Daoy (cell line): ENCODE measurements at places on chromosomes 12 and 14. TPM values are rescaled to one million over a fixed set of nuclear protein-coding genes. Genes with fewer than 3 reads are reported as not detected.

The ATXN3 gene
- total RNA-seq: 40.4 and 56.3 TPM in 2 replicates

The CCND2 gene
- 44.1 and 49.5 TPM in 2 replicates for total RNA-seq

DNA sequence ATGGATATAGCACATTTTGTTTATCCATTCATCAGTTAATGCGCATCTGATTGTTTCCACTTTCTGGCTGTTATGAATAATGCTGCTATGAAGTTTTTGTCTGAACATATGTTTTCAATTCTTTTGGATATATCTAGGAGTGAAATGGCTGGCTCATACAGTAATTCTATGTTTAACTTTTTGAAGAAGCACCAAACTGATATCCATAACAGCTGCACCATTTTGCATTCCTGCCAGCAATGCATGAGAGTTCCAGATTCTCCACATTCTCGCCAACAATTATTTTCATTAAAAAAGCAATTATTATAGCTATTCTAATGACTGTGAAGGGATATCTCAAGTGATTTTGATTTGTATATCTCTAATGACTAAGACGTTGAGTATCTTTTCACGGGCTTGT lies 89.9 kb upstream of the PPP4R3A start:
- no peak for DNase-seq

DNA sequence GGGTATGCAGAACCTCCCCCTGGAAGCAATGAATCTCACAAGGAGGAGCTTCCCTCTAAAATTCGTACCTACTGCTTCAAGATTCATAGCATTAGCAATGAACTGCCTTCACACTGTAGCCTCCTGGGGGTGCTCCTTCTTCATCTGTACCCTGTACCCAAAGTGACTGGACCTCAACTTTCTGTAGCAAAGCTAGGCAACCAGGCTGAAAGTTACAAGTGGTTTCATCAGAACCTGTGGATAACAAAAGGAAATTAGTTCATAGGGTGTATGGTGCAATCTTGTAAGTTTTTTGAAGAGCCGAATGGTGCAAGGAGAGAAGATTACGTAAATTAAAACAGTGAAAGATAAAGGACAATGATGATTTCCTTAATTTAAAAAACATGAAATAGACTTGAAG lies 1541.7 kb upstream of the FLRT2 start:
- DNase-seq: no peak

DNA sequence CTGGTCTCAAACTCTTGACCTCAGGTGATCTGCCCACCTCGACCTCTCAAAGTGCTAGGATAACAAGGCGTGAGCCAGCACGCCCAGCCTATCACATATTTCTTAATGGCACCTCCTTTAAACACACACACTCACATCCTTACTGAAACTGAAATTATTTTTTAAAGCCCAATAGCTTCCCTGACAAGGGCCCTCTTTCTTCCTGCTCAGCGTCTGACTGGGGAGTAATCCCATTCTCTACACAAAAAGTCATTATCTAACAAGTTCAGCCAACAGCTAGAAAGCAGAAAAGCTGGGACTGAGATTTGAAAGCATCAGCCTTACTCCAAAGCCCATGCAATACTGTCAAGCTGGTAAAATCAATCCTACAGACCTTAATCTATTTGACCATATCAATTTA lies 10.0 kb upstream of the AICDA start:
- no peak for DNase-seq
